ENCODE measurements at places on chromosomes 12 and 14. TPM values are rescaled to one million over a fixed set of nuclear protein-coding genes. Genes with fewer than 3 reads are reported as not detected.

PTGER2 gene
- 34.4 TPM for total RNA-seq

KRT1 gene
- total RNA-seq: not detected

NRL gene
- total RNA-seq: 1.5 TPM

TAS2R8 gene
- not detected for total RNA-seq

All from CD8-positive, alpha-beta memory T cell (primary cell).